NCI-H1092 treated with DMSO at 0.1 percent for 48 hours (cell line): ENCODE measurements at places on chromosomes 11 and 22.

DNA sequence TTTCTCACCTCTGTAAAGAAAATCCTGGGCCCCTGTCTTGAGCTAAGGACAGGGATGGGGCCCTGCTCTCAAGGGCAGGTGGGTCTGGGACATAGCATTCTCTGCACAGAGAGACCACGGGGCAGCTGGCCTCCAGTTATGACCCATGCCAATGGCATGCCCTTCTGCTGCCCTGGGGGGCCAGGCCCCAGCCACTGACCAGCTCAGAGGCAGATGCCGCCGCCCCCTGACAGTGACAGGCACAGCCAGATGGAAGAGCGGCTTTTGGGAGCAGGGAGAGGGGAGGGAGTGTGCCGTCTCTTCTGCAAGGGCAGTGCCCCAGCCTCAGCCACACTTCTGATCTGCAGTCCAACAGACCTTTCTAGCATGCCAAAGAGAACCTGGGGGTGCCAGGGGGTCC lies 114.8 kb upstream of the NAV2 start:
- no peak for DNase-seq

- no peak for DNase-seq
These were observed 4.8 kb upstream of the APOBEC3H start for GRCh38 chr22:39092111-39092862.

DNA sequence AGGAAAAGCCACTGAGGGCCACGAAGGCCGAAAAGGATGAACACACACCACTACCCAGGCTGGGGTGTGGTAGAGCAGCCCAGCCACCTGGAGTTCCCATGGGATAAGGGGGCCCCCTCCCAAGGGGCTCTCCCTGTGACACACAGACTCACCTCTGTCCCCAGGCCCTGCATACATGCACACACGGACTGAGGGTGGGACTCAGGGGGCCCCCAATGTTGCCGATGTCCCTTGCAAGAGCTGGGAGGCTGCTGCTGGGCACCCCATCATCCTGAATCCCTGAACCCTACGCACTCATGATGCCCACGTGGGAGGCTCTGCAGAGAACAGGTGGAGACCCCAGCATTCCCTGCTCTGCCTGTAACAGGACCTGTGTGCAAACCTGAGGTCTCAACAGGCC lies 14.5 kb downstream of the SHANK2 start:
- no peak for DNase-seq

GRCh38 chr11:128288368-128288767 lies 299.0 kb downstream of the ETS1 start:
- DNase-seq, result no peak

- no peak for DNase-seq
These were observed 86.5 kb upstream of the SLC25A18 start for GRCh38 chr22:17476838-17477237.

DNA sequence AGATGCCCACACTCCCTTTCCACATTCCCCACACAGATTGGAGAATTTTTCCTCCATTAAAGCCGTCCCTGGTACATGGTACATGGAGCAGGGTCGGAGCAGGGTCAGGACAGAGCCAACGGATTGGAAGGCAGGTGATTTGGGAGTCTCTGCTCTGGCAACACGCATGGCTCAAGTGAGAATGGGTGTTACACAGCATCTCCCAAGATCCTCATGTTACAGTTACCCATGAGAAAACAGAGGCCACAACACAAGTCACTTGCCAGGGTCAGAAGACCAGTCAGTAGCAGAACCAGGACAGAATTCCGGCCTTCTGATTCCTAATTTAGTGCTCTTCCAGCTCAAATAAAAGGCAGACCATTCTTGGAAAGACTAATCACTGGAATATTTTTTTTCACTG lies 7.7 kb upstream of the F2 start:
- DNase-seq, result no peak

DNA sequence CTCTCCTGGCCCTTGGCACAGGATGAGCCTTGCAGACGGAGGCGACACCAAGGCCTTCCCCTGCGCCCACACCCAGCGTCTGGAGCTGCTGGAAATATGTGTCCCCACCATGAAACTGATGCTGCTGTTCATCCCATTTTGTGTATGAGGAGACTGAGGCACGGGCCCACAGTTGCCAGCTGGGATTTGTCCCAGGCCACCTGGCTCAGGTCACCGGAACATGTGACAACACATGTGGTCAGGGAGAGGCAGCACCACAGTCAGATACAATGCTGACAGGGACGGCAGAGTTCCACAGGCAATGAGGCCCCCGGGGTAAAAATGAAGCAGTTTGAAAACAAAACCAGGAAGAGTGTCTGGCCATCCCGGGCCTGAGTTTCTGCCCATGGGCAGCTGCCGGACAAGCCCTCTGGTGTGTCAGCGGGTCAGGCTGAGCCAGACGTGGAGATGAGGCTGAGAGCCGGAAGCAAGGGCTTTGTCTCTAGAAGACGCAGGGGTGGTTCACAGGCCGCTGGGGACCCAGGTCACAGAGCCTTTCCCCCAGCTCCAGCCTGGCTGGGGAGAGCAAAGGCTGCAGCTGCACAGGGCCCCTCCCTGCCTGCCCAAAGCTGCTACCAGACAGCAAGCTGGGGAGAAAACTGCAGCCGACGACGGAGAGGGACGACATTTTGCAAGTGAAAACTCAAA lies 80.7 kb downstream of the CDKN1C start:
- DNase-seq, result no peak

GRCh38 chr11:11640996-11641395 lies 19.2 kb upstream of the GALNT18 start:
- no peak for DNase-seq

DNA sequence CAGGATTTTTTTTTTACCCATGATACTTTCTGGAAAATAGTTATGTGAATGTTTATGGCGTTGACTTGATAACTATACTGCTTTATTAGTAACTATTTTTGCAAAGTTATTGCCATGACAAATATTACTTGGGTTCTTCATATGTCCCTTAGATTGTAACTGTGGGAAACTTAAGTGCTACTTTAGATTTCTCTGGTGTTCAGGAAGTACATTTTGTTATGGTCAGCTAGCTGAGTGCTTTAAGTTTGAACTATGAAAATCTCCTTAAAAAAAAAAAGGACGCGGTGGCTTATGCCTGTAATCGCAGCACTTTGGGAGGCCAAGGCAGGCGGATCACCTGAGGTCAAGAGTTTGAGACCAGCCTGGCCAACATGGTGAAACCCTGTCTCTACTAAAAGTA lies 42.8 kb downstream of the CSTPP1 start:
- DNase-seq, result no peak

DNA sequence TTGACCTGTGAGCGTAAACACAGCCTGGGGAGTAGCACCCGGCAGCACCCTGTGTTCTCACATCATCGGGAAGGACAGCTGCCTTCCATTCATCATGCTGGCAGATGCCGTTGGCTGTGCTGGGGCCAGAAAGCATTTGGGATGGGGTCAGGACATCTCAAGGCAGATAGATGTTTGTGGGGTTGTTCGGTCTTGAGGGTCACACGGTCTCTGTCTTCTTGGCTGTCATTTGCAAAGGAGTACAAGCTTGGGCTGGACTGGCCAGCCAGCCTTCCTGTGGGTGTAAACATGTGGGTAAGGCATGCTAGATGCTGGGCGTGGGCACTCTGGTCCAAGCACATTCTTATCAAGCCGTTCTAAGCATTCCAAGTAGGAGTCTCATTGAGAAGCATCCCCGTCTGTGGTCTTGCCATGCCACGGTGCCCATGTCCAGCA lies 81.4 kb downstream of the TBC1D22A start:
- no peak for DNase-seq

DNA sequence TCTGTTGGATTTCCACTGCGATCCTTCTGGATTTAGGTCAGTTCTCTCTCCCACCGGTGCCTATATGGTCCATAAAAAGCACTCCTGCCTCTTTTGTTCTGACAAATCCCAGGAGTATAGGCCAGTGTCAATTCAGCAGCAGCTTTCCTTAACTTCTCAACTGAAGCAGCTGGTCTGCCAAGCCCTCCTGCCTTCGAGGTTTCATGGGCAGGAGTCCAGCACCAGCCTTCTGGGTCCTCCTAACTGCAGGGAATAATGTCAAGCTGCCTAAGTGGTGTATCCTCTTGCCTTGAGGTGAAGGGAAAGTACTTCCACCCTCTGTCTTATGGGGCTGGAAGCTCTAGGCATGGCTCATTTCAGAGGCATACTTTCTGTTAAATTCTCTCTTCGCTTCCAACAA lies 149.4 kb upstream of the NCAM1 start:
- DNase-seq, result peak; percentile 67

GRCh38 chr22:48974443-48975315 lies 853.0 kb downstream of the BRD1 start:
- DNase-seq, result no peak

DNA sequence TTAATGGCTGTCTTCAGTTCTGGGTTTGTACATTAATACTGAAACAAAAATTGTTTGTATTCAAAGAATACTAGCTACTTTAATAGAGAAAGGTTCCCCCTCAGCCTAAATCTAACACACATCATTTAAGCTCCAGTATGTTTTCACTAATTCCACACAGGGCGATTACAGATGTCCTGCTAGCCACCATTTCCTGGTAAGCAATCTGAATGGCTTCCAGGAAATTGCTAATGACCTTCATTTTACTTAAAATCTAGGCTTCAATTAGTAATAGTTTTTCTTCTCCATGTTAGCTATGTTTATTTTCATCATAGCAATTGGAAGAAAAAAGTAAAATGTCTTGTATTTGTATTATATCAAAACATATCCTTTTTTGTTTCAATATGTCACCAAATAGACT lies 132.8 kb downstream of the SOX6 start:
- no peak for DNase-seq

GRCh38 chr22:45064313-45065278 lies 54.8 kb upstream of the PHF21B start:
- no peak for DNase-seq

DNA sequence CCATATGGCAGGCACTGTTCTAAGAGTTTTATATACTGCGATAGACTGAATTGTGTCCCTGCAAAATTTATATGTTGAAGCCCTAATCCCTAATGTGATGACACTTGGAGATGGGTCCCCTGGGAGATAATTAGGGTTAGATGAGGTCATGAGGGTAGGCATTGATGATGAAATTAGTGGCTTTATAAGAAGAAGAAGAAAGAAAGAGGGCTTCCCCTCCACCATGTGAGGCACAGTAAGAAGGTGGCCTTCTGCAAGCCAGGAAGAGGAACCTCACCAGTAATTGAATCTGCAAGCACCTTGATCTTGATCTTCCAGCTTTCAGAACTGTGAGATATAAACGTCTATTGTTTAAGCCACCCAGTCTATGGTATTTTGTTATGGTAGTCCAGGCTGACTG lies 46.6 kb upstream of the TENM4 start:
- no peak for DNase-seq

GRCh38 chr11:46554213-46555147 lies 39.3 kb downstream of the AMBRA1 start:
- no peak for DNase-seq

DNA sequence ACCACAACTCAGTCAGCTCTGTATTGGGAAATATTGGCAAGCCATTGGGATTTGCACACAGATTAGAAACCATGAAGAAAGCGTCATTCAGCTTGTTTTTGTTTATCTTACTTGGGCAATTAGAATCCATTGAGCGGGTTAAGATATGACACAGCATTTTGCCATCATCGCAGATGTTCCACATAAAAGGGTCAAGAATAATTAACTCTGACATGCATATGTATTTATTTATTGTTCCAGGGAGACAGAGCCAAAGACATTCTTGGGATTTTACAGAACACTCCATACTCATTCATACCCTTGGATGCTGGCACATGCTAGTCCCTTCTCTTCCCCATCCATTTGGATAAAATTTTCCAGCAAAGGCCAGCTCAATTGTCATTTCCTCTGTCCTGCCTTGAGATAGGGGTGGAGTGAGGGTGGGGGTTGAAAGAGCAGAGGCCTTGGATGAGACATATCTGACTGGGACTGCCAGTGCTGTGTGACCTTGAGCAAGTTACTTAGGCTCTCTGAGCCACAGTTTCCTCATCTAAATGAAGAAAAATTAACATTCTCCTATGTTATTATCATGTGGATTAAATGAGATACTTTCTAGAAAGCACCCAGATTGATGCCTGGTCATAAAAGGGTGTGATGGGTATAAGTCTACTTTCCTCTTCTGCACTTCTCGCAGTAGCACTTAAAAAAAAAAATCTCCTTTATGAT lies 179.7 kb downstream of the RRAS2 start:
- DNase-seq, result no peak

DNA sequence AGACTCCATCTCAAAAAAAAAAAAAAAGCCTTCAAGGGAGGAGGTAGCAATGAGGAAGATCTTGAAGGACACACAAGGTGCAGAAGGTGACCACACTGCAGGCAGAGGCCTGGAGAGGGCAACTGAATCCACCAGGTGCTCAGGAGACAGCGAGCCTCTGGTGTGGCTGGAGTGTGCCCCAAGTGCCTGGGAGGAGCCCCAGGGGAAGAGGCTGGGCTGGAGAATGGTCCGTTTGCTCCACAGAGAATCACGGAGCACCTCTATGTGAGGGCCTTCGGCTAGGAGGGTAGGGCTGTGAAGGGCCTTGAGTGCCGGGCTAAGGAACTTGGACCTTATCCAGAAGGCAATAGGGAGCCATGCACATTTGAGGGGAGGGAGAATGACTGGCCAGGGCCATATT lies 50.3 kb downstream of the ARRB1 start:
- DNase-seq, result peak; percentile 24

DNA sequence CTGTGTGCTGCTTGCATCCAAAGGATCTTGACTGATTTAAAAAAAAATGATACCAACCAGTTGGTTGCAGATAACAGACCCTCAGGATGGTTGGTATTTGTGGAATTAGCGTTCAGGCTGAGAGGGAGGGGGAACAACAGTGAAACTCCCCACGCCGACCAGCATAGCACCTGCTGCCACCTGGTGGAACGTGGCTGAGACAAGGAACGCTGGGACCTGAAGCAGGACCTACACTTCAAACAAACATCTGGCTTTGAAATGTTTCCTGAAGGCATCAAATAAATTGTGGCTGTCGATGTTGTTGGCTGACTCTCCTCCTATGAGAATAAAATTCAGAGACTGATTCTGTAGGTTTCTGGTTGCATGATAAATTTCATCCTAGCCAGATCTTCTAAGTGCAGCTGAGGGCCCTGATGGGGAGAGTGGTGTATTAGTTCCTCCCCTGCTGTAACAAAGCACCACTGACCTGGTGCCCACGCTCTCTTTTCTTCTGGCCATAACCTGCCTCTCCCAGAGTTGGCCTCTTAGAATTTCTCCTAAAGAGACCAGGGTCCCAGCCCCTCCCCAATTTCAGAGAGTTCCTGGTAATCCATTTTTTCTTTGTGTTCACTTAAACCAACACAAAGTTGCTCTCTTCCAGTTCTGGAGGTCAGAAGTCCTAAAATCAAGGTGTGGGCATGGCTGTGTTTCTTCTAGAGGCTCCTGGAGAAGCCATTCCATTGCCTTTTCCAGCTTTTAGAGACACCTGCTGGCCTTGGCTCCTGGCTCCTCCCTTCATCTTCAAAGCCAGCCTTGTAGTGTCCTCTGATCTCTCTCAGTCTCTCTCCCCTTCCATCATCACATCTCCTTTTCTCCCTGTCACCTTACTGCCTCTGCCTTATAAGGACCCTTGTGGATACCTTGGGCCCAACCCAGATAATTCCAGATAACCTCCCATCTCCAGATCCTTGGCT lies 17.3 kb downstream of the APOL2 start:
- peak; percentile 32 for DNase-seq

GRCh38 chr22:22976033-22976922 lies 88.7 kb downstream of the IGLL5 start:
- no peak for DNase-seq
